ENCODE measurements at places on chromosomes 12 and 14.

GRCh38 chr12:31406345-31406744 lies 80.4 kb upstream of the SINHCAF start:
- DNase-seq, result no peak

- no peak for DNase-seq
Measured at GRCh38 chr14:57998766-57999165, 132.9 kb upstream of the SLC35F4 start.

DNA sequence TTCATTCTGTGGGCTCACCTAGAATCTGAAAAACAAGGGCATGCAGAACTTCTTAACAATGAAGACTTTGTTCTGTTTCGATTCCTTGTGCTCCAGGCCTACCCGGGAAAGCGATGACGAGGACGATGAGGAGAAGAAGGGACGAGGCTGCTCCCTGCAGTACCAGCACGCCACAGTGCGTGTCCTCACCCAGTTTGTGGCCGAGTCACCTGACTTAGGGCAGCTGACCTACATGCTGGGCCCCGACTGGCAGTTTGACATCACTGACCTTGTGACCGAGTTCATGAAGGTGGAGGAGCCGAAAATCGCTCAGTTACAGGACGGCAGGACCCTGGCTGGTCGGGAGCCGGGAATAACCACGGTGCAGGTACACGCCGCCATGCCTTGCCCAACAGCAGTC lies 585.4 kb downstream of the AACS start:
- no peak for DNase-seq

DNA sequence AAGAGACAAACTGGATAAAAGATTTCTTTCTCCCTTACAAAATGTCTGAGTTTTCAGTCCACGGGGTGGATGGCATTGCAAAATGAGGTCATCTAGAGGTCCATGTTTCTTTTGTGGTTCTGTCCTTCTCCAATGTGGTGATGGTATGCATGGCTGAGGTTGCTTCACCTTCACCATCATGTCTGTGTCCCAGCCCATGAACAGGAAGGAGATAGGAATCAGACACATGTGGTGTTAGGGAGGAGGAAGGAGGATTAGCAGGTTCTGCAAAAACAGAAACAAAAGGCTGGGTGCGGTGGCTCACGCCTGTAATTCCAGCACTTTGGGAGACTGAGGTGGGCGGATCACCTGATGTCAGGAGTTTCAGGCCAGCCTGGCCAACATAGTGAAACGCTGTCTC lies 11.0 kb upstream of the AEBP2 start:
- no peak for DNase-seq

- DNase-seq, result no peak
Measured at GRCh38 chr12:104598342-104599271, 141.9 kb downstream of the CHST11 start.

- no peak for DNase-seq
Measured at GRCh38 chr14:104274806-104275205, 136.4 kb downstream of the KIF26A start.

- DNase-seq, result no peak
Measured at GRCh38 chr12:68011882-68012207, 22.6 kb downstream of the IFNG-AS1 start.

DNA sequence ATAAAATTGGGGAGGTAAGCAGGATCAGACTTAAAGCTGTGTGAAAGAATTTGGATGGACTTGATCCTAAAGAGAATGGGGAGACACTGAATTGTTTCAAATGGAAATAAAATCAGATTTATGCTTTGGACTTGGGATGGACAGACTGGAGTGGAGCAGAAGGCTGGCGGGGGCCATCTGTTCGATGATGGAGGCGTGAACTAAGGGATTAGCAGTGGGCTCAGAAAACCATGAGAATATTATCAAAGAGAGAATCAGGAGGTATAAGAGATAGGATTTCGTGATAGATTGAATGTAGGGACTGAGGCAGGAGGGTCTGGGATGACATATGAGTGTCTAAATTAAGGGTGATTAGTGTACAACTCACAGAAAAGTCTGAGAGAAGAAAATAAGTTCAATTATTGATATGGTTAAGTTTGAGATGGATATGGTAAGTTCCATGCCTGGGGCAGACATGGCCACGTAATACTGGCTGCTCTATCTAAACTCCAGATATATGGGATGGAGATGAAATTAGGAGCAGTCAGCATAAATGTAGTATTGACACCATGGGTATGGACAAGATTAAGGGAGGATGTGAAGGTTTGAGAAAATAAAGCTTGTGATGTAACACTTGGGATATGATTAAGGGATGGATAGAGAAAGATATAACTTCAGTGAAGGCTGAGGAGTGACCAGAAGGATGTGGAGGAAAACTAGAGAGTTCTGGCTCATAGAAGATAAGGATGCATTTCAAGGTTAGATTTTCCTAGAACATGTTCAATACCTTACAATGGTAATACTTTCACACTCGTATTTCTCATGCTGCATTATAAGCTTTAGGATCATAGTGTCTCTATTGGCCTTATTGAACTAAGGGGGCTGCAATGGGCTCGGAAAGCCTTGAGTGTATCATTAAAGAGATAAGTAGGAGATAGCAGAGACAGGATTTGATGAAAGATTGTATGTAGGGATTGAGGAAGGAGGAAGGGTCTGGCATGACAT lies 1.0 kb upstream of the TSSK4 start:
- no peak for DNase-seq

DNA sequence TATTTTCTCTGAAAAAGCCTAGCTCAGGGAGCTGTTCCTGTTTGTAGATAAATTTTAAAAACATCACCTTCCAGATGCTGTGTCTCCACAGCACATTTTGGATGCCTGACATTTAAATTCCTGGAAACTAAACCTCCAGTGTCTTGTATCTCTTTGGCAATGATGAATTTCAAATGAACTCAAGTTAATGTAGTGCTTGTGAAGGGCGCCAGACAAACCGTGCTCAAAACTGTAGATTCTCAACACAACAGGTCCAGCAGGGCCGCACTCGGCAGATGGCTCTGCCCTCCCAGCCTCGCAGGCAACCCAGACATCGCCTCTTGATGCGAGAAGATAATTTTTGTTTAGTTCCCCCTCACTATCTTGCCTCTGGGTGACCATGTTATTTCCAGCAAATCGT lies 432.9 kb downstream of the VRK1 start:
- no peak for DNase-seq

DNA sequence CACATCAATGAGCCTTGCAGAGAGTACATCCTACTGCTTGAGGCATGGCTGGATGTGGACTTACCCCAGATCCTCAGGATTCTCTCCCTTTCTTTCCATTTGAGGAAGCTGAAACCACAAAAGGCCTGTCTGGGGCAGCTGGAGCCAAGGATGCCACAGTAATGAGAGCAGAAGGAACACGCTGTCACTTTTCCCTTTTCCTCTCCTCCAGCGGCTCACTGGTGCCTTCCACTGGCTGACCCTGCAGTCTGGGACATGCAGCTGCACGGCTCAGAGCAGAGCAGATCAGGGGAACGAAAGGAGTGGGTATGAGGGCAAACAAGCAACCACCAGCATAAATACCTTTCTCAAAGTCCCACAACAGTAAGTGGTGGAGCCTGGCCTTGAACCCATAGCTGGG lies 78.2 kb downstream of the GAS2L3 start:
- DNase-seq, result no peak

GRCh38 chr14:36805131-36805559 lies 143.5 kb downstream of the PAX9 start:
- DNase-seq, result no peak

DNA sequence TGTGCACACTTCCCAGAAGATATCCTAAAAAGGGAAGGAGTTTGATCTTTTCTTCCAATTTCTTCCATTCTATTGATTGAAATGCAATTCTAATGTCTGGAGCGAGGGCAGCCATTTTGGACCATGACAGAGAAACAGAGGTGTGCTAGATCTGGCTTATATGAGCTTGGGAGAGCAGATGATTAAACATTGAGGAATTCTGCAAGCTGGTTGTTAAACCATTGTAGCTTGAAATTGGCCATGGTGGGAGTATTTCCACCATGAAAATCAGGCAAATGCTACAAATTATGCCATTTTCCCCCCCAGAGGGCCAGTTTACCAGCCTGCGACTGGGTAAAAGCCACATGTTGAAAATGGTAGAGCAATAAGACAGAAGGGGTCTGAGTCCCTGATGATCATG lies 155.0 kb downstream of the PAWR start:
- no peak for DNase-seq

- no peak for DNase-seq
Measured at GRCh38 chr14:33782923-33783322, 168.0 kb downstream of the EGLN3 start.

- no peak for DNase-seq
Measured at GRCh38 chr12:123096182-123096581, 54.7 kb downstream of the PITPNM2 start.

- no peak for DNase-seq
Measured at GRCh38 chr12:131260251-131260905, 306.7 kb downstream of the ADGRD1 start.

DNA sequence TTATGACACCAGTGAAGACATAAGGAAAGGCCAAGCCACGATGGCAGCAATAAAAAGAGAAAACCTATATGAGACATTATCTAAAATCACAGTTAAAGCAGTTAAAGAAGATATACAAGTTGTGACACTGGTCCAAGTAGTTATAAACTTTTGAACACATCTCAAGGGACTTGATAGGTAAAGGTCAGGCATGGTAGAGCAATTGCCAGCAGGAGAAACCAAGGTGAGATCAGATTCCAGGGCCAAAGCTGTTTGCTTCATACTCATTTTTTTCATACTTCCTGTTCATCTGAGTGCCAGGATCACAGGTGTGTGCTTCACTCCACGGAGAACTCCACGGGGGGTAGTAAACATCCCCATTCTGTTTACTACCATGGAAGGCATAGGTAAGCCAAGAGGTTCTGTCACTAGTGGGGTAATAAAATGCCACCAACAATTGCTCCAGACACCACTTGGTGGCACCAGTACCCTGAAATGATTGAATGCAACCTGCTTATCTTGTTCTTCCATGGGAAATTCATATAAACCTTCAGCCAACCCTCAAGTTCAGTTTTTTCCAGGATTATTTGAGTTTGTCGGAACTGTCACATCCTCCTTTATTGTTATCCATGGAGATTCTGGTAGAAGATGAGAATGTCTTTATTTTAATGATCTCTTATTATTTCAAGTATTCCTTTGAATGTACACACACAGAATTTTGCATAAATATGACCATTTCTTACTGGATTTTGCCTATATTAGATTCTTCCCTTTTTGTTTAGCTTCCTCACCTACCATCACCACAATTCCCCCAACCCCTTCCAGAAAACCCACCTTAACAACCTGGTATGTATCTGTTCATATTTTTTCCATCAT lies 59.2 kb upstream of the TSPAN8 start:
- no peak for DNase-seq

DNA sequence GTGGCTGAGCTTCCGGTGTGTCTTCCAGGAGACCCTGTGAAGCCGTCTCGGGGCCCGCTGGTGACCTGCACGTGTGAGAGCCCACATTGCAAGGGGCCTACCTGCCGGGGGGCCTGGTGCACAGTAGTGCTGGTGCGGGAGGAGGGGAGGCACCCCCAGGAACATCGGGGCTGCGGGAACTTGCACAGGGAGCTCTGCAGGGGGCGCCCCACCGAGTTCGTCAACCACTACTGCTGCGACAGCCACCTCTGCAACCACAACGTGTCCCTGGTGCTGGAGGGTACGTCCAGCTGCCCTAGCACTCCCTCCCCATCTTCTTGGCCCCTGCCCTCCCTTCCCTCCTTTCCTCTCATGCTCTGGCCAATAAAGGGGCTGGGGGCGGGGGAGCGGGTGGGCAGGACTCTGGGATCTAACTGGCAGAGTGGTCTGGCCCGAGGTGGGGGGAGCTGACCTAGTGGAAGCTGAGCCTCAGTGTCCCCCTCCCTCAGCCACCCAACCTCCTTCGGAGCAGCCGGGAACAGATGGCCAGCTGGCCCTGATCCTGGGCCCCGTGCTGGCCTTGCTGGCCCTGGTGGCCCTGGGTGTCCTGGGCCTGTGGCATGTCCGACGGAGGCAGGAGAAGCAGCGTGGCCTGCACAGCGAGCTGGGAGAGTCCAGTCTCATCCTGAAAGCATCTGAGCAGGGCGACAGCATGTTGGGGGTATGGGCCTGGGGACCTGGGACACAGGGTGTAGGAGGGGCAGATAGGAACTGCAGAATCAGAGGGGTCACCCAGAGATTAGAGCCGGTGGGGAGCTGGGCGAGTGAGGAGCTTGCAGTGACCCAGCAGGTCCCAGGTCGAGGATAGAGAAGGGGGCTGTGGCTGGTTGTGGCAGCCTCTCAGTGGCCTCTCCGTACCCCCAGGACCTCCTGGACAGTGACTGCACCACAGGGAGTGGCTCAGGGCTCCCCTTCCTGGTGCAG lies 6.0 kb downstream of the ACVRL1 start:
- no peak for DNase-seq

GRCh38 chr12:27901959-27902358 lies 70.6 kb downstream of the PTHLH start:
- DNase-seq, result no peak

GRCh38 chr12:68180792-68181744 lies 21.5 kb upstream of the IFNG start:
- DNase-seq, result no peak

DNA sequence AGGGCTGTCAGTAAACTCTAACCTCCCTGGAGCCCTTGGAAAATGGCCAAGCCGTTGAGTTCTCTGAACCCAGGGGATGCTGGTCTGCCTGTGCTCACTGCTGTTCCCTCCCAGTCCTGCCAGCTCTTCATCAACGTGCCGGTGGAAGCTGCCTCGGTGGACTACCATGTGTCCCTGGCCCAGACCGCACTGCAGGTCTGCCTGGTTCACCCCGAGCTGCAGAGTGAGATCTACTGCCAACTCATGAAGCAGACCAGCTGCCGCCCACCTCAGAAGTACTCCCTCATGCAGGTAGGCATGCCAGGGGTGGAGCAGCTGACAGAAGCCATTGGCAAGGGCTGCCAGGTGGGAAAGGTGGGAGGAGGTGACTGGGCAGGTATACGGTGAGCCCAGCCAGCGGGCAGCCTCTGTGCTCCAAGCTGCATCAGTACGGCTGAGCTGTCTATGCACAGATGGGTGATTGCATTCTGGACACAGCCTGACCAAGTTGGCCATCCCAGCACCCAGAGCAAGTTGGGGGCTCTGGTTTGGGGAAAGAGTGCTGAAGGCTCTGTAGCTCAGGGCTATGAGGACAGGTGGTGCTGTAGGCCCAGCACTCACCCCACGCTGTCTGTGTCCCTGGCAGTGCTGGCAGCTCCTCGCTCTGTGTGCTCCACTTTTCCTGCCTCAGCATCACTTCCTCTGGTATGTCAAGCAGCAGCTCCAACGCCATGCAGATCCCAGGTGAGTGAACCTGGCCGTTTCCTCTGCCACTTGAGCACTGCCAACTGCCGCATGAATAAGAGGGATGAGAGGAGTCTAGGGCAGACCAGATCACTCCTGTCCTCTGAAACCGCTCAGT lies 21.9 kb downstream of the PIGH start:
- no peak for DNase-seq

- DNase-seq, result no peak
Measured at GRCh38 chr12:56542164-56542563, 20.5 kb downstream of the RBMS2 start.
